ENCODE measurements at places on chromosomes 13 and 19.

DNA sequence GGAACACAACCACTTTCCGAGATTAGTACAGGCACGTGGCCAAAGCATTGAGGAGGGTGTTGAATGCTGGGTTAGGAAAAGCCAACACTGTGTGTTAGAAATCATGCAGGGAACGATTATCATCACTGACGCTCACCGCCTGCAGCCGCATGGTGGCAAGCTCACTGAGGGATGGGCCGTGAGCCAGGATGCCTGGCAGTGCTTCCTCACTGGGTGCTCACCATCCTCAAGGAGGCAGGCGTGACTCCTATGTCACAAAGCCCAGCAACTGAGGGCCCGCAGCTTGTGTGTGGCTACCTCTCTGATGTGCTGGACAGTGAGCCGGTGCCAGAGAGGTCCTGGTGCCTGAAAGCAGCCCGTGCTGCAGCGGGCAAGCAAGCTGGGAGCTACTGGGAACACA is 30.4 kb upstream of the TIMM44 start:
- no peak for DNase-seq

GRCh38 chr13:49610176-49610575 is 18.1 kb upstream of the ARL11 start:
- DNase-seq: no peak

GRCh38 chr19:3336680-3337523 is 29.5 kb upstream of the NFIC start:
- DNase-seq: no peak

DNA sequence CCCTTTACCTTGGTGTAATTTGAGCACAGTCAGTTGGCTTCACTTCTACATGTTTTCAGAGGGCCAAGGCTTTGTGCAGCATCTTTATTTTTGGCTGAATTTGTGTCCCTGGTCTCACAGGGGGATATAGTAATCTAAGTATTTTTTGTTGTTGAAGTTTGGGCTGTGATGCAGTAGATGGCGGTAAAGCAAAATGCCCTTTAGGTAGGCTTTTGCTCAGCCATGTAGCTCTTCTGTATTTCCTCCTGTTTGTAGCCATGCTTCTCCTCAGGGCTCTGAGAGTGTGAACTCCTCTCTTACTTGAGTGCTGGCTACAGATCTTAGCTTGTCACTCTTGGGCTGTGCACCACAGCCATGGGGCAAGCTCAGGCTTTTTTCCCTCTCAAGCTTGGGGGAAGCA is 328.6 kb downstream of the SLITRK5 start:
- DNase-seq: no peak

DNA sequence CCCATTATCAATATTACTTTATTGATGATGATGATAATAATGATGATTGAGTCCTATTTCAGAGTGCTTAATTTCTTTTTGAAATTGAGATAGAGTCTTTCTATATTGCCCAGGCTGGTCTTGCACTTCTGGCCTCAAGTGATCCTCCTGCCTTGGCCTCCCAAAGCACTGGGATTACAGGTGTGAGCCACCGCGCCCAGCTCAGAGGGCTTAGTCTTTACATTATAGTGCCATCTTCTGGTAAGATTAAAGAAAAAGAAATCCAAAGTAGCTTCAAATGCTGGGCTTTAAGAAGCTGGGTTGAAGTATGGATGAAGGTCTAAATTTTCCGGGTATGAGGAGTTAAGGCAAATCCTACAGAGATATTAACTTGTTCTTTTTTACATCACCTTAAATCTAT is 3.4 kb upstream of the ZNF333 start:
- DNase-seq: no peak

- no peak for DNase-seq
These were observed 84.0 kb downstream of the ALOX5AP start for GRCh38 chr13:30819136-30819888.

DNA sequence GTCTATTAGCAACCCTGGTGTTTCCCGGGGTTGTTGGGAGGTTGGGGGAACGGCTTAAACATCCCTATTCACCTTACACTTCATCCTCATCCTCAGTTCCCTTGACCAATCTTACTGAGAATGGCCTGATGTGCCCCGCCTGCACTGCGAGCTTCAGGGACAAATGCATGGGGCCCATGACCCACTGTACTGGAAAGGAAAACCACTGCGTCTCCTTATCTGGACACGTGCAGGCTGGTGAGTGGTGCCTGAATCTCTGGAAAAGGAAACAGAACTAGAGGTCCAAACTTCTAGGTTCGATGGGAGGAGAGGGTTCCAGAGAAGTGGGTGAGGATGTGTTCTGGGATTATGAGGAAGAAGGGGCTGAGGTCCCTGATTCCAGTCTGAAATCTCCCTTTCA is 5.9 kb downstream of the PINLYP start:
- DNase-seq: no peak

- no peak for DNase-seq
These were observed 100.4 kb downstream of the RFC3 start for GRCh38 chr13:33918199-33918932.

DNA sequence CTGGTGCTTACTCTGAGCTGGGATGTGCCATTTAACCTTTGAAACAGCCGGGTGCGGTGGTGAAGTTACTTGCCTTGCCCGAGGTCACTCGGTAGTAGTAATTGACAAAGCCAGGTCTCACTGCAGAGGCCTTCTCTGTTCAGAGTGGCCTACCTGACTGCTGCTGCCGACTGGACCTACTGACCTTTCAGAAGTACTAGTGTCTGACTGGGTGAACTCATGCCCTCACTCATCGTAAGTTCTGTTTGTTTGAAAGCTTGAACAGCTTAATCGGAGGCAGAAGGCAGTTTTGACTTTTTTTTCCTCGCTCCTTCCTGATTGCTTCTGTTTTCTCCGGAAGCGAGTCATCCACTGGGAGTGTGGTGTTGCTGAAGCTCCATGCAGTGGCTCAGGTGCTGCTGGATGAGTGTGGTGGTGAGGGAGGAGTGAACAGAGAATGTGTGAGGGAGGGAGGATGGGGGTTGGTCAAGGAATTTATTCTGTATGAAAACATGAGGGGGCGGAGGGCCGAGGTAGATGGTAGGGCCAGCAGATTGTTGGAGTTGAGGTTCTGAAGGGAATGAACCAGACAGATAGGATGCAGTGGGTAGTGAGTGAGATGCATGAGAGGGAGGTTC is 2.7 kb downstream of the SPINT2 start:
- DNase-seq: no peak
